Endodermal cell (in vitro differentiated cells): ENCODE measurements at places on chromosomes 7 and 10. TPM values are rescaled to one million over a fixed set of nuclear protein-coding genes. Genes with fewer than 3 reads are reported as not detected.

The NIPSNAP2 gene
- total RNA-seq = 62.2 to 66.4 TPM (median 63.5 TPM) in 3 replicates

The SUFU gene
- 16.5 and 19.1 TPM in 2 replicates for total RNA-seq

The CHCHD3 gene
- total RNA-seq = 57.3 to 73.3 TPM (median 70.4 TPM) in 3 replicates

The LRRC18 gene
- not detected in 3 replicates for total RNA-seq

The NKX2-3 gene
- total RNA-seq = not detected in 3 replicates

The HTR5A gene
- total RNA-seq = 0.11 and 0.16 TPM in 2 replicates

DNA sequence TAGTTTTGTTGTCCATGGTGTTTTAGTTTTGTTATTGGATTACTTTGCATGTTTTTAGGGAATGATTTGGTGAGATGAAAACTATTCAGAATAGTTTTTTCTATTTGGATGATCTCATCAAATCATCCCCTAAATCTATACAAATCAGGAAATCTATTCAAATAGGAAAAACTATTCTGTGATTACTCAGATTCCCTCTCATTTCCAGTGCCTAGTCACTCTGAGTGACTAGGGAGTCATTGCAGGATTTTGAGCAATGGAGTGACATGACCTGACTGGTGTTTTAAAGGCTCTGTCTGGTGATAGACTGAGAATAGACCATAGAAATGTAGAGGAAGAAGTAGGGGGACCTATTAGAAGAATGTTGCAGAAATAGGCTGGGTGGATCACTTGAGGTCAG is 72.4 kb downstream of the TPST1 start:
- no peak overlapping the region for H3K27ac ChIP-seq
- DNase-seq = no peak
- H3K4me3 ChIP-seq = no peak overlapping the region

GRCh38 chr10:36173364-36173763 is 531.3 kb upstream of the FZD8 start:
- no peak for DNase-seq
- H3K36me3 ChIP-seq = no peaks in the 10 kb centered on the region
- H3K27me3 ChIP-seq = no peaks in the 10 kb centered on the region
- H3K4me1 ChIP-seq = peaks cover 7% of the 10 kb centered on the region

DNA sequence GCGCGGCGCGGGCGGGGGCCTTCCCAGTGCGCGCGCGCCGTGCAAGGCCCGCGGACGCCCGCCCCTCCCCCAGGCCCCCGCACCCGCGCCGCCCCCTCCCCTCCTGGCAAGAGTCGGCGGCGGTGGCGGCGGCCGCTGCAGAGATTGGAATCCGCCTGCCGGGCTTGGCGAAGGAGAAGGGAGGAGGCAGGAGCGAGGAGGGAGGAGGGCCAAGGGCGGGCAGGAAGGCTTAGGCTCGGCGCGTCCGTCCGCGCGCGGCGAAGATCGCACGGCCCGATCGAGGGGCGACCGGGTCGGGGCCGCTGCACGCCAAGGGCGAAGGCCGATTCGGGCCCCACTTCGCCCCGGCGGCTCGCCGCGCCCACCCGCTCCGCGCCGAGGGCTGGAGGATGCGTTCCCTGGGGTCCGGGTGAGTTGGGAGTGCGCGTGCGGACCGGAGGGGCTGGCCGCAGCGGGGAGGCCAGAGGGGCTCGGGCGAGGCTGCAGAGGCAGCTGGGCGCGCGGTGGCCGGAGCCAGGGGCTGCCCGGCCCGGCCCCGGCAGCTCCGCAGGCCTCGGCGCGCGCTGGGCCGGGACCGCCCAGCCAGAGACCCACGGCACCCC is at the start of gene BMPR1A:
BMPR1A (plus strand) TSS at position 109 of the 602 bp plus-strand sequence. CDS start 119,400 bp downstream, outside the sequence.
- no peaks in the 10 kb centered on the region for H3K4me1 ChIP-seq
- H3K27ac ChIP-seq = peak within 1 kb of the TSS; percentile 95
- DNase-seq = peak; percentile 98
- no peaks in the 10 kb centered on the region for H3K27me3 ChIP-seq
- peaks cover 4% of the 10 kb centered on the region for H3K36me3 ChIP-seq
- peak within 1 kb of the TSS; percentile 100 for H3K4me3 ChIP-seq

- H3K4me3 ChIP-seq = no peak overlapping the region
- DNase-seq = no peak
- peaks cover 3% of the 10 kb centered on the region for H3K4me1 ChIP-seq
- H3K27me3 ChIP-seq = no peaks in the 10 kb centered on the region
- no peak overlapping the region for H3K27ac ChIP-seq
- no peaks in the 10 kb centered on the region for H3K36me3 ChIP-seq
Observed at GRCh38 chr10:12588091-12588860, 238.9 kb downstream of the CAMK1D start.

- H3K4me1 ChIP-seq = peaks cover 9% of the 10 kb centered on the region
- no peak overlapping the region for H3K27ac ChIP-seq
- no peak overlapping the region for H3K4me3 ChIP-seq
- H3K27me3 ChIP-seq = no peaks in the 10 kb centered on the region
- no peaks in the 10 kb centered on the region for H3K36me3 ChIP-seq
Observed at GRCh38 chr7:31080763-31081162, 28.7 kb downstream of the ADCYAP1R1 start.

GRCh38 chr7:50921114-50921813 is 138.6 kb upstream of the GRB10 start:
- no peaks in the 10 kb centered on the region for H3K36me3 ChIP-seq
- no peak overlapping the region for H3K4me3 ChIP-seq
- no peak for DNase-seq
- H3K27me3 ChIP-seq = no peaks in the 10 kb centered on the region
- H3K27ac ChIP-seq = no peak overlapping the region

- H3K27ac ChIP-seq = no peak overlapping the region
- DNase-seq = peak; percentile 83
- peak overlapping the region; percentile 86 for H3K4me3 ChIP-seq
- H3K27me3 ChIP-seq = peaks cover 31% of the 10 kb centered on the region
- H3K36me3 ChIP-seq = no peaks in the 10 kb centered on the region
Observed at GRCh38 chr7:51316262-51316665, 345 bp downstream of the COBL start.

DNA sequence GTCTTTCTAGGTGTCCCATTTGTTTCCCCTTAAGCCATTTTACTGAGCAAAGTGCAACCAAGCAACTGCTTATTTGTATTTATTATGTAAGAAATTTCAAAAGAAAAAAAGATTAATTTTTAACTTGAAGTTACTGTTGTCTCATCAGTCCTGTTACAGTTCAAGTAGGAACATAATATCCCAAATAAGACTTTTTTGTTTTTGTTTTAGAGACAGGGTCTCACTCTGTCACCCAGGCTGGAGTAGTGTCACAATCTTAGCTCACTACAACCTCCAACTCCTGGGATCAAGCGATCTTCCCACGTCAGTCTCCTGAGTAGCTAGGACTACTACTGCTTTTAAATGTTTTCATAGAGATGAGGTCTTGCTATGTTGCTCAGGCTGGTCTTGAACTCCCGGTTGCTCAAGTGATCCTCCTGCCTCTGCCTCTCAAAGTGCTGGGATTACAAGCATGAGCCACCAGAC is 101.9 kb downstream of the MICU1 start:
- no peaks in the 10 kb centered on the region for H3K36me3 ChIP-seq
- no peaks in the 10 kb centered on the region for H3K27me3 ChIP-seq
- DNase-seq = no peak
- H3K27ac ChIP-seq = no peak overlapping the region
- H3K4me1 ChIP-seq = no peaks in the 10 kb centered on the region

GRCh38 chr10:117900280-117900679 is 146.5 kb downstream of the RAB11FIP2 start:
- no peak for DNase-seq
- no peaks in the 10 kb centered on the region for H3K4me1 ChIP-seq
- H3K36me3 ChIP-seq = no peaks in the 10 kb centered on the region
- no peak overlapping the region for H3K4me3 ChIP-seq
- no peak overlapping the region for H3K27ac ChIP-seq

- H3K27me3 ChIP-seq = peaks cover 66% of the 10 kb centered on the region
- no peaks in the 10 kb centered on the region for H3K36me3 ChIP-seq
- H3K4me3 ChIP-seq = no peak overlapping the region
- peaks cover 7% of the 10 kb centered on the region for H3K4me1 ChIP-seq
- no peak overlapping the region for H3K27ac ChIP-seq
Observed at GRCh38 chr10:100786591-100786990, 41.2 kb downstream of the PAX2 start.

GRCh38 chr7:91347290-91347689 is 83.1 kb downstream of the FZD1 start:
- no peak for DNase-seq
- H3K4me1 ChIP-seq = no peaks in the 10 kb centered on the region
- no peak overlapping the region for H3K4me3 ChIP-seq
- H3K27ac ChIP-seq = no peak overlapping the region

- H3K4me1 ChIP-seq = no peaks in the 10 kb centered on the region
- H3K36me3 ChIP-seq = no peaks in the 10 kb centered on the region
- H3K4me3 ChIP-seq = no peak overlapping the region
Observed at GRCh38 chr10:113241599-113242360, 291.7 kb downstream of the TCF7L2 start.

- H3K27me3 ChIP-seq = no peaks in the 10 kb centered on the region
- peaks cover 10% of the 10 kb centered on the region for H3K36me3 ChIP-seq
- H3K4me3 ChIP-seq = peak overlapping the region; percentile 55
- H3K27ac ChIP-seq = no peak overlapping the region
- peak; percentile 54 for DNase-seq
Observed at GRCh38 chr7:87330942-87331341, 14.5 kb upstream of the CROT start.

- no peak overlapping the region for H3K27ac ChIP-seq
- H3K27me3 ChIP-seq = no peaks in the 10 kb centered on the region
- H3K4me3 ChIP-seq = no peak overlapping the region
Observed at GRCh38 chr7:148204639-148205304, 385.8 kb upstream of the C7orf33 start.

DNA sequence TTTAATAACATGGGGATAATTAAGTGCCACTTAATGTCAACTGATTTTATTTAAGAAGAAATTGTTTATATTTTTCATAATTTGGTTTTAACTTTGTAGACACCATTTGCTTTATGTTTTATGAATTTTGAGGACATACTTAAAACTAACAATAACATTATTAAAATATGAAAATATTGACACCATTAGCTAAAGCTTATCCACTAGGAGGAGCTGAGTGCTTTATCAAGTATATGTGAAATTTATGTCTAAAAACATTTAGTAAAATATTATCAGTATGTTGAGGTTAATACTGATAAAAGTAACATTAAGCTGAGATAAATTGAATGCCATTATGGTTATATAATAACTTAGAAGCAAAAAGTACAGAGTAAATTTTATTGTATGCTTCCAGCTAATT is 622.1 kb downstream of the ARL4A start:
- H3K27ac ChIP-seq = no peak overlapping the region
- DNase-seq = no peak
- no peaks in the 10 kb centered on the region for H3K4me1 ChIP-seq
- H3K4me3 ChIP-seq = no peak overlapping the region
- no peaks in the 10 kb centered on the region for H3K36me3 ChIP-seq

DNA sequence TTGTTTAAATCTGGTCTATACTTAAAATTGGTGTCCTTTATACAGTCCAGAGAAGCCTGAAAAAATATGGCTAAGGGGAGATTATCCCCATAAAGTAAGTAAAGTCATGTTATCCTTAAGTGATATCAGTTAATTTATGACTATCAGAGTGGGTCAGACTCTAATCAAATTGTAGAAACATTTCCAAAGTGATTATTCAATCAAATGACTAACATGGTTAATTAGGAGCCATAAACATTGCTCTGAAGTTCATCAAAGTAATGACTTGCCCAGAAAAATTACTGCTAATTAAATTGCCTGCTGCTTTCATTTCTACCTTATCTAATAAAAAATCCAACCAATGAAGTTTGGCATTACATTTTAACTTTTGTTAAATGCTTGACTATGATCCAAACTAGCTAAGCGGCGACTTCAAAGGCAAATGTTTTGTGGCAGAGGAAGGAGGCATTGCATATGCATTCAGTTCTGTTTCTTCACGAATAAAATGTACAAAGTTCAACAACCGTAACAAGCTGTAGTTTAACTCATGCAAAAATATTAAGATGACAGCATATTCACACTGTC is 76.7 kb downstream of the ETV1 start:
- no peaks in the 10 kb centered on the region for H3K36me3 ChIP-seq
- no peaks in the 10 kb centered on the region for H3K27me3 ChIP-seq
- no peak for DNase-seq
